ENCODE measurements at places on chromosomes 5 and 9. TPM values are rescaled to one million over a fixed set of nuclear protein-coding genes. Genes with fewer than 3 reads are reported as not detected.

SVEP1 gene
- not detected for total RNA-seq

ABL1 gene
- 35.7 TPM for total RNA-seq

FCN2 gene
- total RNA-seq, result not detected

DRD1 gene
- not detected for total RNA-seq

FAM221B gene
- total RNA-seq, result not detected

GRCh38 chr9:3200331-3200774, 325.4 kb downstream of the RFX3 start:
- peak; percentile 71 for DNase-seq

- DNase-seq, result no peak
Observed at GRCh38 chr5:123440456-123441181, 17.4 kb upstream of the CEP120 start.

GRCh38 chr5:154989626-154990025, 23.9 kb upstream of the KIF4B start:
- no peak for DNase-seq

GRCh38 chr5:172904643-172905345, 54.4 kb upstream of the RPL26L1 start:
- DNase-seq, result no peak

GRCh38 chr9:16153221-16153620, 600.4 kb downstream of the CCDC171 start:
- DNase-seq, result no peak

- no peak for DNase-seq
Observed at GRCh38 chr9:131657037-131657377, 82.9 kb downstream of the RAPGEF1 start.

DNA sequence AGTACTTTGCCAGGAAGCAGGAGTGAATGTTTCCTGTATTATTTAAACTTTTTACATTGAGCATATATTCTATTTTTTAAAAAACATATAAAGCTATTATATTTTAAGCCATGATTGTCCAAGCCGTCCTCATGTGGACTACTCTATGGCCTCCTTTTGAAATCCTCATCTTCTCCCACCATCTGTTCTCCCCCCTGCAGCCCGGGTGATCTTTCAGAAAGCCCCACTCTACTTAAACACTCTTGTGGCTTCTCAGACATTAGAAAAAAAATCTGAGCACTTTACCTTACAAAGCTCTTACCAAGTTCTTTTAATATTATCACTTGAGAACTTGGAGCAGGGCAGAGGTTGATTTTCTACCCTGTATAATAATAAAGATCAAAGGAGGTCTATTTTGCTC, 95.4 kb downstream of the CAVIN4 start:
- no peak for DNase-seq

GRCh38 chr5:136106351-136107031, 26.2 kb upstream of the SMAD5 start:
- DNase-seq, result no peak

- no peak for DNase-seq
Observed at GRCh38 chr5:123450114-123450513, 26.9 kb upstream of the CEP120 start.

Data from HT1080 (cell line).